NCI-H748 treated with DMSO at 0.1 percent for 48 hours (cell line): ENCODE measurements at places on chromosomes 1 and 21.
A peak's percentile ranks its signal among the peaks of the same experiment; 100 is the strongest.

DNA sequence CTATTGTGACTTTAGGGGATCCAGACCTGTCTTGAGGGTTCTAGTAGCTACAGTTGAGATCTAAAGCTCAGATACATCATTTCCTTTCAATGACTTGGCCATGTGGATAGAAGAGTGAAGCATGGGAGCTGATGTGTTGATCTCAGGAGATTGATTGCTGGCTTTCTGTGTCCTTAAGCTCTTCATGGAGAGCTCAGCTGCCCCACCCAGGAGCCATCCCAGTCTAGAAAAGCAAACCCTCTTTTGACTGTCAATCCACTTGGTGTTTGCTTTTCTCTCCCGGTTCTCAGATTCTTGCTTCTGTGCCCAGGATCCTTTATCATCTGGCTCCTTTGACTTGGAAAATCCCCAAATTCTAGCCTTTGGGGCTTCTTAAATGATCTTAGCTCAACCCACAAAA is 87.2 kb downstream of the ATP1A1 start:
- DNase-seq, result no peak

GRCh38 chr1:66873111-66873510 is 51.5 kb downstream of the DNAI4 start:
- DNase-seq, result no peak

DNA sequence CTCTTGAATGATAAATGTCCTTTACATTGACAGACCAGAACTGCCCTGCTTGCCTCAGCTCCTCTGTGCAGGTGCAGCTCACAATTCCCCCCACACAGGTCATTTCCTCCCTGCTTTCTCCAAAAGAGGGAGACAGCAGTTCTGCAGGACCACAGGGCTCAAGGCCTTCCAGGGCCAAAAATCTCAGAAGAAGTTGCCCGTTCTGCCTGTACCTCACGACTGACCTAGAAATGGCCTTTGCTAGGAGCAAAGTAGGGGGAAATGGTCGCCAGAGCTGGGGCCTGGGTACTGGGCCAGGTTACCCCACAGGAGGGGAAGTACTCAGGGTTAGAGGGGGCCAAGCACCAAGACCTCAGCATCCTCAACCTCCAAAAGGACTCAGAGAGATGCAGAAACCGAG is 11.1 kb downstream of the RNU1-2 start:
- DNase-seq, result no peak

- DNase-seq, result no peak
These were observed 428.2 kb downstream of the NPHP4 start for GRCh38 chr1:5563861-5564577.

DNA sequence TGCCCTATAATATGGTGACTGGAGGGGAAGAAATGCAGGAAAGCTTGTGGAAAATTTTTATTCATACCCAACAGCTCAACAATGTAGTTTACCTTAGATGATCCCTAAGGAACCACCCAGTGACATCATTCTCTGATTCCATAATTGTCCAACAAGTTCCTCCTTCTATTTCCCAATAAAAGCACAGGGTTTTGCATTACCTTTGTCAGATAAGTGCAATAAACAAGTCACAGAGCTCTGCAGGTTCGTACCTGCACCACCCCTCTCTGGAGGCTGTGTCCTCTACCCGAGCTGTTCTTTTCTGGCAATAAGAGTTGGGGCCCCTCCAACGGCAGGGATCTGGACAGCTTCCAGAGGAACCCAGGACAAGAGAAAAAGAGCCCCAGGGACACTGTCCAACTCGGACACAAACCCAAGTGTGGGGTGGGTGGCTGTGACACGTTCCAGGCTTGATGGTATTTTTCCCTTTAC is 38.8 kb downstream of the RCAN1 start:
- no peak for DNase-seq

DNA sequence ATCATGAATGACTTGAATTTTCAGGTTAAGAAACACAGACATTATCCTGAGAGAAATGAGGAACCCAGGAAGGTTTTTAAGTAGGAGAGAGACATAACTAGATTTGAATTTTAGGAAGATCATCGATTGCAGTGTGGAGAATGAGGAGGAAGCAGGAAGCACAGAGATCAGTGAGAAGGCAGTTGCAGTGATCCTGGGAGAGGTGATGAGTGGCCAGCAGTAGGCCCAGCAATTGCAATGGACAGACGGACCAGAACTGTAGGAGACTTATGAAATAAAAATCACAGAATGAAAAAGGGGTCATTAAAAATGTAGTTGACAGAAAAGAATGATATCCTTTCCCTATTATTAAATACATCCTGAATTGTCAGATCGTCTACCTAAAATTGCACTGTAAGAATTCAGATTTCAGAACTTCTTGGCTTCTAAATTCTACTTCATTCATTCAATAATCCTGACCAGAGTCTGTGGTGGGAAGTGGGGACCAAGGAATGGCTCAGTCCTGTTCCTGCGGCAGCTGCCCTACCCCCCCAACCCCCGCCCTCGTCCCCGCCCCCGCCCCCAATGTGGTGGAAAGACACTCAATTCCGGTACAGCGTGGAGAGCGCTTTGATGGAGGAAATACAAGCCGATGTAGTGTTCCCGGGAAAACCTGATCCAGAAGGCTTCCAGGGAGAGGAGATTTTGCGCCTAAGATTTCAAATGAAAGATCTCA is 35.1 kb downstream of the SLC2A1 start:
- DNase-seq, result peak; percentile 86

- no peak for DNase-seq
These were observed 17.8 kb downstream of the POFUT2 start for GRCh38 chr21:45269861-45270260.

GRCh38 chr1:94592571-94592920 is 51.0 kb upstream of the F3 start:
- peak; percentile 1 for DNase-seq

DNA sequence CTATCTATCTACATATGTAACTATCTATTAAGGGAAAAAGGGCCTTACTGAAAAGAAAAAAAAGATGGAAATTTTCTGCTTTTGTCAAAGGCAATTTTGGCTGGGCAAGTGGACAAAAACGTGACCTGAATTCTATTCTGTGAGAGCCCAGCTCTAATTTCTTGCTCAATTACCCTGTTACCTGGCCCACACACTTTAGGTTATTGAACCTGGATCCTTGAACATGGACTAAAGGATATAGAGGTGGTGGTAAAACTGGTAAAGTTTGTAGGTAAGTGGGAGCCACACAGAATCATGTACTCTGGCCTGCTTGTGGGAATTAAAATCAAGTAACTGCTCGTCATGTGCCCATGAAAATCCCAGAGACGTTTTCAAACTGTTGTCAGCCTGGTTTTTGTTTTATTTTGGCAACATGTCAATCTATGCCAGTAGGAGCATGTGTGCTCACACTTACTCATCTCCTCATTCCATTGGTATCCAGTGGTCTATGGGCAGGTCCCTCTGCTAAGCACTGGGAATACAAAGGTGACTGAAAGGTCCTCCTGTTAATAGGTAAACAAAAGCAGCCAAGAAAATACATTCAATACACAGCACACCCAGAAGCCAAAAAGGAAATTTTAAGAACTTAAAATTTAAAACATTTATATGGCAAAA is 113.7 kb upstream of the WARS2 start:
- DNase-seq, result no peak

GRCh38 chr1:35367914-35368313 is 99.4 kb downstream of the ZMYM4 start:
- DNase-seq, result no peak

GRCh38 chr1:26257222-26257621 is 22.7 kb upstream of the SH3BGRL3 start:
- DNase-seq, result no peak

- DNase-seq, result no peak
These were observed 7.9 kb upstream of the SMIM12 start for GRCh38 chr1:34867415-34867814.

DNA sequence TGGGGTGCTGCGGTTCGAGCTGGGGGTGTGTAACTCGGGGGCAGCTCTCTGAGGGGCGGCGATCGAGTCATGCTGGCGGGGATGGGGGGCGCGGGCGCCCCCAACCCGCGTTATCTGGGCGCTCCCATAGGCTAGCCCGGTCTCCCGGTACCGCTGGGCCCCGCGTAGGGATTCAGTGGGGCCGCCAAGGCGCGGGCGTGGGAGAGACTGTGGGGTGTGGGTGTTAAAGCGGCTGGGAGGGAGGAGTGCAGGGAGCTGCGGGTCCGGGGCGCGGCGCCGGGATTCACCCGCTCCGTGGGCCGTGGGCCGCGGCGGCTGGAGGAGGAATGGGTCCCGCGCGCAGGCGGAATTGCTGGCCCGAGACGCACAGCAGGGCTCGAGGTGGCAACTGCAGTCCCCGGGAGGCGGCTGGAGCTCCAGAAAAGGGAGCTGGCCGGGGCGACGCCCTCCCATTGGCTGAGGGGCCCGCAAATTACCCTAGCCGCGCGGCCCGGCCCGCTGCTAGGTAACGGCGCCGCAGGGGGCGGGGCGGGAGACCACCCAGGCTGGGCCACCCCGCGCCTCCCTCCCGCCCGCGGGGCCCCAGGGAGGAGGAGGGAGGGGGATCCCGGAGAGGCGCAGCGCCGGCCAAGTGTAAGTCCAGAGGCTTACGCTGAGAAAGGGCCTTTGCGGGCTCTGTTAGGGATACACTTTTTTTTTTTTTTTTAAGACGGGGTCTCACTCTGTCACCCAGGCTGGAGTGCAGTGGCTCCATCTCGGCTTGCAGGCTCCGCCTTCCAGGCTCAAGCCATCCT is at the start of gene PTCH2:
PTCH2 (minus strand) TSS at position 392 of the 794 bp plus-strand sequence; CDS start at position 71, 321 bp downstream.
- DNase-seq, result peak; percentile 30

- DNase-seq, result no peak
These were observed 40.1 kb upstream of the ZBTB40 start for GRCh38 chr1:22411589-22411988.

DNA sequence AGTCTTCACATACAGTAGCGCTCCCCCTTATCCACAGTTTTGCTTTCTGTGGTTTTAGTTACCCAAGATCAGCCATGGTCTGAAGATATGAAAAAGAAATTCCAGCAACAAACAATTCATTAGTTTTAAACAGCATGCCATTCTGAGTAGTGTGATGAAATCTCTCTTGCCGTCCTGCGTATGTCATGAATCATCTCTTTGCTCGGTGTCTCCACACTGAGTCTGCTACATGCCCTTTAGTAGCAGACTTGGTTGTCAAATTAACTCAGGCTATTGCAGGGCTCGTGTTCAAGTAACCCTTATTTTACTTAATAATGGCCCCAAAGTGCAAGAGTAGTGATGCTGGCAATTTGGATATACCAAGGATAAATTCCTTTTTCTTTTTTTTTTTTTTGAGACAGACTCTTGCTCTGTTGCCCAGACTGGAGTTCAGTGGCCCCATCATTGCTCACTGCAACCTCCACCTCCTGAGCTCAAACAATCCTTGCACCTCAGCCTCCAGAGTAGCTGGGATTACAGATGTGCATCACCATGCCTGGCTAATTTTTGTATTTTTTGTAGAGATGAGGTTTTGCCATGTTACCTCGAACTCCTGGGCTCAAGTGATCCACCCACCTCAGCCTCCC is 22.6 kb downstream of the PHACTR4 start:
- DNase-seq, result no peak
